Stimulated activated CD4-positive, alpha-beta T cell treated with anti-CD3 and anti-CD28 coated beads, Interleukin-1b, Interleukin-23, amount 100 ng/mL, for 1 hour (primary cell): ENCODE measurements at places on chromosomes 2 and 18.

DNA sequence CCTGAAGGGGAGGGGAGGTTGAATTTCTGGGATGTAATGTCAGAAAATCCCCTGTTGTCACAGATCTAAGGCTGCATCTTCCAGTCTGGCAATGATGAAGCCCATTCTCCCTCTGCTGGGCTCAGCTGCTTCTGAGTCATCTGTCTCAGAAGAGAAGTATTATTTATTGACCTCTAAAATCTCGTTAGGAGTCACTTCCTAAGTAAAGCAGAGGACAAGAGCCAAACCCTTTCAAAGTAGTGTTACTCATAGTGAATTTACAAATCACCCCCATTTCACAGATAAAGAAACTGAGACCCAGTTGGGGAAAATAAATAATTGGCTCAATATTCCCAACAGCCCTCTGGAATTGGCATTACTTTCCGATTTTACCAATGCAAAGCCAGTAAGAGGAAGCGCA is 167.3 kb upstream of the SKOR2 start:
- DNase-seq = no peak

DNA sequence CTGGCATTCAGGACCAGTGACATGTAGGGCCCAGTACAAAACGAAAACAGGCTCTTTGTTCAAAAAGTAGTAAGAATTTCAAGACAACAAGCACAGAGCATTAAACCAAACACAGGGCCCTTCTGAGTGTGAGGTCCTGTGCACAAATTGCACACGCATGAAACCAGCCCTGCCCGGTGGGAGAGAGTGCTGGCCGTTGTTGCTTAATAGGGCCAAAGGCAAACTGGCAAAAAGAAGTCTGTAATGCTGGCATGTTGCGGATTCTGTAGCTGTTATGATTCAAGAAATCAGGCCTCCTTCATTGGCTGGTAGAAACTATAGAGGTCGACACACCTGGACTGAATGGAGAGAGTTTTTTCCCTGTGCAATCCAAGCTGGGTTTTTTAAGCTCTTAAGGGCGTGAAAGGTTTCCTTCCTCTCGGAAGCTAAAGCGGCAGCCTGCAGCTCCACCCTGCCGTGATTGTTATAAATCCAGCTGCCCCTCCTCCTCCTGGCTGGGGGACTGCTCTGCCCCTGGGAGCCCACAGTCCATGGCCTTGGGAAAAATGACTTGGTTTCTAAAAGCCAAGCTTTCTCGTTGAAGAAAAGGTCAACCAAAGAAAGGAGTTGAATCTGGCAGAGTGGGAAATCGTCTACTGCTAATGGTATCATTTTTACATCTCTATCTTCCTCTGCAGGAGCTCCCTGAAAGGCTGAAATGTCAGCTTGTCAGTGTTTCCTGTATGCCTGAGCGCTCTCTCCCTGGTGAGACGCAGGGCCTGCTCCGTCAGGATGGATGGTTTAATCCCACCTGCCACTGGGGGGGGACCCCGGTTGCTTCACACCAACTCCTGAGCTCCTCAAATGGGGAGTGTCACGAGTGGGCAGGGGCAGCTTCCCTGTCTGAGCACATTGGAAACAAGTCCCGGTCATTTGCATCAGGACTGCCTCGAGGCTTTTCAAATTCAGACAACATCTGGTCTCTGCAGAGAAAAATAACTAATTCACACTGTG is 143.6 kb downstream of the ALPK2 start:
- no peak for DNase-seq

DNA sequence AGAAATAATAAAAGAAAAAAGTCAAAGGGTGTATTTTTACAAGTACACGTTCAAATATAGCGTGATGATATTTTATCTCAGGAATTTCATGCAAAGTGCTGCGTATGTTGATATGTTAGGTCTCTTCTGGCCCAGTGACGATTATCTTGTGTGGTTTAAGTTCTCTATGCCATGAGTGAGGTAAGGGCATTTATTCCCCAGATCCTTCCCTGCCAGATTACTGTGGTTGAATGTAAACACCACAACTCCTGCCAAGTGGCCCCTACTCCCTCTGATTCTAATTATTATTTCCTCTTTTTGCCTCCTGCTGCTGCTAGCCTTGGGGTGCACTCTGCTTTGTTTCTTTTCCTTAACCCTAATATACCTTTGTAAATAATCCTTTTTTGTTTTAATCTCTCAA is 12.2 kb downstream of the SCN2A start:
- DNase-seq = no peak

GRCh38 chr2:172339371-172340010 is 87.9 kb upstream of the ITGA6 start:
- DNase-seq = no peak

DNA sequence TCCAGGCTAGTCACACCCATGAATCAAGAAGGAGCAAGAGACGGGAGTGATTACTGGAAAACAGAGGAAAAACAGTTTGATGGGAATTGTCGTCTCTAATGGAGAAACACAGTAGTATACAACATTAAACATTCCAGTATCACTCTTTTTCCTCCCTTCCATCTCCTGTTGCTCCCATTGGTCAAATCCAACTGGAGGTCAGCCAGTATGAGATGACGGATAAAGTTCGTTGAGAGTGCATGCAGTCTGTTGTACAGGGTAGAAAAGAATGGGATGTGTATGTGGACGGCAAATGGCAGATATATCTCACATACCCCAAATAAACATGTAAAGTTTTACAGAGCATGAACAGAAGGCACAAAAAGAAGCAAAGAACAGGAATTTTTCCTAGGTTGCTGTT is 221.9 kb upstream of the TNP1 start:
- DNase-seq = no peak

- no peak for DNase-seq
These were observed 333.0 kb upstream of the CNTNAP5 start for GRCh38 chr2:123692121-123692520.

GRCh38 chr2:24110660-24111303 is 12.4 kb downstream of the PFN4 start:
- DNase-seq = no peak

DNA sequence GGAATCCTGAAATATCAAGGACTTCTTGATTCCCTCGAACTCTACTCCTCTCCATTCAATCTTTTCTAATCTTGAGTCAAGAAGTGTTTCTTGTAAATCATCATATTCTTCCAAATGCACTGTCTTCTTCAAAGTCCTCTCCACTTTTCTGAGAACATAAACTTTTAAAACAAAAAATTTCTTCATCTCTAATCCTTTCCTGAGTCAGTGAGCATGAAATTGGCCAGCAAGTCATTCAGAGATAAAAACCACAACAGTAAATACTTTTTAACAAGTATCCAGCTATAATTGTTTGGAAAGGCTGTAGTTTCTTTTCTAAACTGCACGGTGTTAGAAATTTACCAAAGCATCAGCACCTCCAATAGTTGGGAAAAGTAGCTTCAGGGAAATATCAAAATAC is 312.6 kb upstream of the GALNT5 start:
- no peak for DNase-seq

GRCh38 chr2:20091305-20091991 is 40.0 kb upstream of the LAPTM4A start:
- no peak for DNase-seq

GRCh38 chr18:11871501-11871900 is 20.3 kb downstream of the CHMP1B start:
- no peak for DNase-seq
